ENCODE measurements at places on chromosomes 13 and 19.
A peak's percentile ranks its signal among the peaks of the same experiment; 100 is the strongest.

GRCh38 chr19:33507021-33507956 lies 14.3 kb downstream of the PEPD start:
- H3K36me3 ChIP-seq: no peaks in the 10 kb centered on the region
- no peak overlapping the region for H3K27ac ChIP-seq
- no peaks in the 10 kb centered on the region for H3K27me3 ChIP-seq
- no peaks in the 10 kb centered on the region for H3K4me1 ChIP-seq
- H3K4me3 ChIP-seq: no peak overlapping the region
- DNase-seq: no peak

- peaks cover 8% of the 10 kb centered on the region for H3K27me3 ChIP-seq
- DNase-seq: no peak
- H3K4me3 ChIP-seq: no peak overlapping the region
- no peak overlapping the region for H3K27ac ChIP-seq
Observed at GRCh38 chr19:10399878-10400277, 3.5 kb downstream of the CDC37 start.

DNA sequence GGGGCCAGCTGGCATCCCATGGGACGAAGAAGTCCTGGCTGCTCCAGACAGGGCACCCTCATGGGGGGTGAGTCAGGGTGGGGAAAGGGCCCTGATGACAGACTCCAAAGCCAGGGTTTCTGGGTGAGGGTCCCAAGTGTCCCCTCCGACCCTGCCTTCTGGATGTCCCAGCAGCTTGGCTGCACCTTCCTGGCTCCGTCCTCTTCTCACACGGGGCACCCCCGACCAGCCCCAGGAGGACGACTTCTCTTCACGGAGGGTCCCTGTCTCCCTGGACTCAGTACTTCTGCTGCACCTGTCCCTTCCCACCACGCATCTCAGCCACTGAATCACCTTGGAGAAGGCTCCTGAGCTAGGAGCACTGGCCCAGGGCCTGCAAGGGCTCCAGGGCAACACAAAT lies 19.9 kb downstream of the MIER2 start:
- no peaks in the 10 kb centered on the region for H3K4me1 ChIP-seq
- no peak overlapping the region for H3K27ac ChIP-seq
- H3K27me3 ChIP-seq: no peaks in the 10 kb centered on the region
- H3K36me3 ChIP-seq: peaks cover 17% of the 10 kb centered on the region
- DNase-seq: no peak

- peak overlapping the region; percentile 89 for H3K4me3 ChIP-seq
- H3K4me1 ChIP-seq: peaks cover 20% of the 10 kb centered on the region
- no peak for DNase-seq
- no peak overlapping the region for H3K27ac ChIP-seq
- H3K27me3 ChIP-seq: no peaks in the 10 kb centered on the region
- H3K36me3 ChIP-seq: no peaks in the 10 kb centered on the region
Observed at GRCh38 chr19:51108805-51109146, 567 bp upstream of the CTU1 start.
